ENCODE measurements at places on chromosomes 2 and 18.

- DNase-seq, result no peak
Observed at GRCh38 chr2:226771067-226771466, 28.6 kb downstream of the IRS1 start.

DNA sequence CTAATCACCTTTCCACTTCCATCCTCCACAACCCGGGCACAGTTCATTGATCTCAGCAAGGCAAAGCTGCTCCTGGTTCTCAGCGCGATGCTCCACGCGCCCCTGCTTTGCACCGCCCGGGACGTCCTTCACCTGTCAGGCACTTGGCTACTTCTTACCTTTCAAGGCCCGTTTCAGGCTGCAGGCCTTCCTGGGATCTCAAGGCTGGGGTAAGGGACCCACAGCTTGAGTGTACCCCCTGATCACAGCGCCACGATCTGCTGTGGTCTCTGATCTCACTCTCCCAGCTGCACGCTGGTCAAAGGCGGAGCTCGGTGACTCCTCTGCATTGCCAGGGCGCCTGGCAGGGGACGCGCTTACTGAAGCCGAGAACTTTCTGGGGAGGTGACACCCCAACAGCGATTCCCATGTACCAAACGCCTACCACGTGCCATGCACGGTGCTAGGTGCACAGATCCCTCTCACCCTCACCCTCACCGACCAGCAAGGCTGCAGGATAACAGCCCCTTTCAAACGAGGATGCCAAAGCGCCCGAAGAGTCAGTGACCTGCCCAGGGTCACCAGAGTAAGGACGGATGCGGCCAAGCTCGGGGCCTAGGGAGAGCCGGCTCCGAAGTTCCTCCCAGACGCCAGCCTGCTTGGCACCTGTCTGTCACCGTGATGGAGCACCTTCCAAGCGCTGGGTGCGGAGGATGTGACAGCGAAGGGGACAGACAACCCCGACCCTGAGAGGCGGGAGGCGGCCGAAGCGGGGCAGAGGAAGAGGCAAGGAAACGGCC lies 818 bp downstream of the ITGB1BP1 start:
- DNase-seq, result peak; percentile 5

- no peak for DNase-seq
Observed at GRCh38 chr2:44937688-44938240, 3.7 kb upstream of the SIX3 start.

- no peak for DNase-seq
Observed at GRCh38 chr2:54394392-54394791, 61.7 kb upstream of the SPTBN1 start.

GRCh38 chr2:3571284-3571683 lies 3.8 kb upstream of the RPS7 start:
- DNase-seq, result no peak
